ENCODE measurements at places on chromosomes 1 and 21.

DNA sequence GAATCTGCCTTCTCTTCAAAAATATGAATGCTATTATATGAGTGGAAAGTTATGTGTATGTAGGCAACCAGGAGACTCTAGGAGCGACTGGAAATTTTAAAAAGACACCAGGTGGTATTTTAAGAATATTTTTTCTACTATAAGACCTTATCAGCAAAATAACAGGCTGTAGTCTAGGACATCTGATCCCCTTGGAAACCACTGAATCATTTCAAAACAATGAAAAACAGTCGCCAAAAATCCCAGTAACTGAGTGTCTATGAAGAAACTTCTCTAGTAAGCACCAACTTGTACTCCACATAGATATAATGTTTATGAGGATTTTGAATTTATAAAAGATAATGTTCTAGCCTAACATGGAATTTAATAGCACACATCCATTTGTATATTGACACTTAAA is 358.5 kb downstream of the GPATCH2 start:
- DNase-seq: no peak

DNA sequence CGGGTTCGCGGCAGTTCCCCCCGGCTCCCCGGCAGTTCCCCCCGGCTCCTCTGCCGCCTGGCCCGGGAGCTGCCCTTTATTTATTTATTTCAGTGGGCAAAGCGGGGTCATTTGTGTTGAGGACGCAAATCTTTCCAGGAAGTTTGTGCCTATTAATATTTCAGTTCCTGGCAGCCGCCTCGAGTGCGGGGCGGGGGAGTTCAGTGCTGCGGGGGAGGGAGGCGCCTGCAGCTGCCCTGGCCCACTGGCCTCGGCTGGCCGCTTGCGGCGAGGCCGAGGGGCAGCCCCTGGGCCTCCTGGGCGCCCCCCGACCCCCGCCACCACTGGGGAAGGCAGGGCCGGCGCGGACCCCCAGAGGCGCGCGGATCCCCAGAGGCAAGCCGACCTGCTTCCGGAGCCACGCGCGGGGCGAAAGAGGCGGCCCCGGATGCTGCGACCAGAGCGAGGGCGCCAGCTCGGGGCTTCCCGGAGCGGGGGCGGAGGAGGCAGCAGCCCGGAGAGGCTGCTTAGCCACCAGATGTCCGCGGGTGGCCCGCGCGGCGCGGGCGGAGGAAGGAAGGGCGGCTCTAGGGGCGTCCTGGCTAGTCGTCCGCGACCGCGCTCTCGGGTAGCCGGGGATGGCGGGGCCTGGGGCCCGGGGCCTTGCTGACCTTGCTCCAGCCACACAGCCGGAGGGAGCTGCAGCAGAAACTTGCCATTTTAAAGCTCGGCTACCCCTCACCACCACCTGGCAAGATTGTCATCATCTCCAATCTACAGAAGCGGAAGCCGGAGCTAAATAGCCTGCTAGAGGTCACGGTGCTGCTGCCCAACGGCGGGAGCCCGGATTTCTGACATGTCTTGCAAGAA is 48.0 kb downstream of the H3-3A start:
- DNase-seq: no peak

GRCh38 chr1:151991663-151992302 is 1.9 kb downstream of the S100A10 start:
- no peak for DNase-seq

DNA sequence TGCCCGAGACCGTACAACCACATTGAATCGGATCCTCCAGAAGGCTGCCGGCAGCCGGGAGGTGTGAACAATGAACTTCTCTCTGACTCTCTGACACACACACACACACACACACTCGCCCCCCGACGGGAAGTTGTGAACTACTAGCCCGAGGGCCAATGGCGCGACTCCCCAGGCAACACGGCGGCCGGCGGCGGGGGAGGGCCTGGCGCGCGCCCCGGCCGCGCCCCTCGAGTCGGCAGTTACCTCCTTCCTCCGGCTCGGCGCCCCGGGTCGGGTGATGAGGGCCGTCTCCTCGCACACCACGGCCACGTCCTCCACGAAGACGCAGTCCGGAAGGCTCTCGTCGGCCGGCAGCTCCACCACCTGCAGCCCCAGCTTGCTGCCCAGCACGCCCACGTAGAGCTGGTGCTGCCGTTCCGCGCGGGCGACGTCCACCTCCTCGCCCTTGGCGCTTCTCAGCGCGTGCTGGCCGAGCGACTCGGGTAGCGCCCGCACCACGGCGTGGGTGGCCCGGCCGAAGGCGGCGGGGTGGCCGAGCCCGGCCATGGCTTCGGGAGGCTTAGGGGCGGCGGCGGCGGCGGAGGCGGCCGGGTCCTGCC is 361 bp downstream of the DDAH1 start:
- no peak for DNase-seq
